8988T (cell line): ENCODE measurements at places on chromosomes 3 and 15.

DNA sequence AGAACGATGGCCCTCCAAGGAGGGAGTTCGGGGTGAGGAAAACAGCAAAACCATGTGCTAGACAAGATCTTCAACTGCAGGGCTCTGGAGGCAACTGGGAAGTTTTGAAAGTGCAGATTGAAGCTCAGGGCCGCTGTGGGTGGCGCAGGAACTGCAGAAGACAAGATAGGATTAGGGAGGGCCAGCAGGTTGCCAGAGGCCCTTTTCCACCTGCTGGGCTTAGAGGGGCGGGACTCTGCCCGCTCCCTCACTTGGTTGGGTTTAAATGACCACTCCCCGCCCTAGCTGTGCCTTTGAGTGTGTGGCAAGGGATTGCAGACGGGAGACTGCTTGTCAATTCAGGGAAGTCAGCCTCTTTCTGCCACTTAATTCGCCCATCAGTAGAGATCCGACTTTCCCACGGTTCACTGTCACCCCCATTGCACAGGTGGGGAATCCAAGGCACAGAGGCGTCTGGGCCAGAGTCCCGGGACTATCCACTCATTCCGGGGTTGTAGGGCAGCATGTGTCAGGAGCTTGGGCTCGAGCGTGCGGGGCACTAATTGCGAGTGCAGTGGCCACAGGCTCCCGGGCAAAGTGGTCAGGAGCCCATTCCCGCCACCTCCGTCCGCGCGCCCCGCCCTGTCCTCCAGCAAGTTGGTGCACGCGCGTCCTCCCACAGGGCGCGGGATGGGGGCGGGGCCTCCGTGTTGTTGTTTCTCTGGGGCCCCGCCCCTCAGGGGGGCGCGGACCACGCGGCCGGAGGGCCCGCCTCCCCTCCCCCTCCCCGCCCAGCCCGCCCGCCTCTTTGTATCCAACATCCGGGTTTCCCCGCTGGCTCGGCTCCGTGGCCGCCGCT is at the start of gene ACVR2B:
Gene ACVR2B (plus strand): TSS at position 816 of the 838 bp plus-strand sequence. CDS start 433 bp downstream, outside the sequence.
- peak; percentile 99 for DNase-seq

- DNase-seq: no peak
Measured at GRCh38 chr3:43782541-43782940, 91.8 kb downstream of the ABHD5 start.

GRCh38 chr3:10798600-10799367 is 17.2 kb upstream of the SLC6A11 start:
- no peak for DNase-seq

DNA sequence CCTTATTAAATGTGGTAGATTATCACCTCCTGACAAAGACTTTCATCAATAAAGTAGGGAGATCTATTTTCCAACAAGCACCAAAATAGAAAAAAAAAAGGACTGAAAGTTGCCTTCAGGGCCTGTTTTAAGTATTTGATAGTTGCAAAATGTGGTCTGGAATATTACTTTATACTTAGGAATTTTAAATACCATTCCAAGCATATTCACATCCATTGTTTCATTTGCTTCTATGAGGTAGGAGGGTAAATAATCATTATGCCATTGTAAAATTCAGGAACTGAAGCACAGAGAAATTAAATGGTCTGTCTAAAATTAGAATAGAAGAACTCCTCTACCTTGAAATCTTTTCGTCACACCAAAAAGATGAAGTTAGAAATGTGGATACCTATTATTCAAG is 110.0 kb downstream of the TMCC1 start:
- no peak for DNase-seq

GRCh38 chr3:5565026-5565425 is 377.5 kb downstream of the EDEM1 start:
- no peak for DNase-seq

DNA sequence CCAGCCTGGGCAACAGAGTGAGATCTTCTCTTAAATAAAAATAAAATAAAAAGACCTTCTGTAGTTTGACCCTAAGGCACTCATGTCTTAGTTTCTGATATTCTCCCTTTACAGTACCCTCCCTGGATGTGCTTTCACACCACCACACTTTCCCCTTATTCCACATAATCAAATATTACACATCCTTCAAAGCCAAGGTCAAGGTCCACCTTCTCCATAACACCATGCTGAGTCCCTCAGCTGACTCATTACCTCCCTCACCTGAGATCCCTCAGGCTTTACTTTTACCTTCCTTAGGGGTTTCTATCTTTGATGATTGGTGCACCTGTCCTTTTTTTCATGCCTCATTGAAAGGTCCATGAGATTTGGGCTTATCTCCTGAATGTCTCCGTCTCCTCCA is 25.5 kb upstream of the MNS1 start:
- no peak for DNase-seq

- DNase-seq: no peak
Measured at GRCh38 chr3:41365973-41366372, 166.7 kb downstream of the CTNNB1 start.

DNA sequence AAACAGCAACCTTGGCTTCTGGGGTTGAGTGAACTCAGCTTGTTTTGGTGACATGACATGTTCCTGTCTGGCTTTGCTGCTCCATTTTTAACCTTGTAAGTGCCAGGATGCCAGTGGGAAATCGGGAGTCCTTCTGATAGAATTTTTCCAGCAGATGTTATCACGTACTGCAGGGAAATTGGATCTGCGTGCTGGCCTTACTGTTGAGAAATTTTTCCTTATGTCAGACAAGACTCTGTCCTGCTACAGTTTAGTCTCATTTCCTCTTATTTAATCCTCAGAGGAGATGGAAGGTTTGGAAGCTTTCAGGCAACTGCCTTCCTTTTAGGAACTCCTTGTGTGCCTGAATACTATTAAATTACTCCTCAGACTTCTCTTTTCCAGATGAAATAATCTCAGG is 80.6 kb downstream of the PGPEP1L start:
- no peak for DNase-seq
